NCI-H187 treated with DMSO at 0.1 percent for 48 hours (cell line): ENCODE measurements at places on chromosomes 3 and 15.

DNA sequence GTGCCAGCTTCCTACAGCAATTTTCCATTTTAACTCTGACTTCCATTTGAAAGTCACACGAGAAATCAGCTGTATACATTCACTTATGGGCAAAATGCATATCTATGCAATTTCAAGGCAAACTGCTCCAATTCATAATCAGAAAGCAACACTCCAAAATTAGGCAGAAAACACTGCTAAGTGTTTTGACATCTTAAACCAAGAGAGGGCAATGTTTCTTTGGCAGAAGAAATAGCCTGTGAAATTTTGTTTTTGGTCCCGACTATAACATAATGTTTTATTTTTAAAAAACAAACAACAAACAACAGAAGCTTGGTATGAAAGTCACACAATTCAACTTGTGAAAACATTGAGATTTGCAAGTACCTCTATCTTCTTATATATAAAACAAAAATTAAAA, 42.6 kb downstream of the GOLIM4 start:
- no peak for DNase-seq

DNA sequence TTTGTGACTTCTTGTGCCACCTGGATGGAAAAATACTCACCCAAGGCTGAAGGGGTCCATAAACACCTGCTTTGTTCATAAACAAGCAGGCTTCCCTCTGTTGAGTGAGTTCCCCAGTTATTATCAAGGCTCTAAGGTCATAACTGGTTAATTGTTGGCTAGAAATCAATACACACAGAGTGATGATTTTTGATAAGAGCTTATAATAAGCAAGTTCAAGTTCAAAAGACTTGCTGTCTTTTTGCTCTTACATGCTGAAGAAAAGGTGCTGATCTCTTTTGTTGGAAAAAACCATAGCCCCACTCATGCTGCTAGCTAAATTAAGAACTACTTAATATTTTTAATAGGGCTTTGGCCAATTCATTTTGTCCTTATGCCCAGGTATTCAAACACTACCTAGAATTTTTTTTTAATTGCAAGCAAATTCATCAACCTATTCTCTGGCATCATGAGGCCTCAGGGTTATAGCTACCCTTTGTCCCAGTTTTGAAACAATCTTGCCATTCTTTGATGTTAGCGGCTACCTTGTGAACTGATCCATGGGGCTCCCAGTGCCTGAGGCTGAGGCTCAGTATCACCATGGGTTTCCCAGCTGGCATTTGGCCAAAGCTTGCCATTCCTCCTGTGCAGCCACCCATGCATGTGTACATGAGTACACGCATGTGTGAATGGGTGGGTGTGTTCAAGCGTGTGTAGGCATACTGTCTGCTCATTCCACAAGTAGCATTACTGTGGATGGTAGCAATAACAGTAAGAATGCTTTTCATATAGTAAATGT, 127.6 kb upstream of the LPP start:
- no peak for DNase-seq

DNA sequence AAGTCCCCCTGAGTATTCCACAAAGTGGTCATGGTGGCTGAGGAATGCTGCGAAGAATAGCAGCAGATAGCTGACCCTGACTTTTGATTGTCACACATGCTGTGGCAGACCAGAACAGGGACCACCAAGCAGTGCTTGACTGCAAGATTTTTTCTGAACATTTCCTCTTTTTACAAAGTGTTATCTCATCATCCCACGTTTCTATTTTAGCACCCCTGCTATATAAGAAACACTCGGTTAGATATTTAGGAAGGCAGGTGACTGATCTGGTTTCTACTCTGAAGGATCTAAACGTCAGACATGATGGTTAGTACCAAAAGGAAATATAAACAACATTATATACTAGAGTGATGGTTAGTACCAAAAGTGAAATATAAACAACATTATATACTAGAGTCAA, 9.1 kb downstream of the SLC25A26 start:
- no peak for DNase-seq

GRCh38 chr15:94021621-94022320, 209.6 kb upstream of the MCTP2 start:
- no peak for DNase-seq

- DNase-seq, result no peak
Measured at GRCh38 chr3:71955240-71956068, 170.5 kb upstream of the PROK2 start.

- DNase-seq, result no peak
Measured at GRCh38 chr3:59759298-59760031, 709.6 kb upstream of the CFAP20DC start.

DNA sequence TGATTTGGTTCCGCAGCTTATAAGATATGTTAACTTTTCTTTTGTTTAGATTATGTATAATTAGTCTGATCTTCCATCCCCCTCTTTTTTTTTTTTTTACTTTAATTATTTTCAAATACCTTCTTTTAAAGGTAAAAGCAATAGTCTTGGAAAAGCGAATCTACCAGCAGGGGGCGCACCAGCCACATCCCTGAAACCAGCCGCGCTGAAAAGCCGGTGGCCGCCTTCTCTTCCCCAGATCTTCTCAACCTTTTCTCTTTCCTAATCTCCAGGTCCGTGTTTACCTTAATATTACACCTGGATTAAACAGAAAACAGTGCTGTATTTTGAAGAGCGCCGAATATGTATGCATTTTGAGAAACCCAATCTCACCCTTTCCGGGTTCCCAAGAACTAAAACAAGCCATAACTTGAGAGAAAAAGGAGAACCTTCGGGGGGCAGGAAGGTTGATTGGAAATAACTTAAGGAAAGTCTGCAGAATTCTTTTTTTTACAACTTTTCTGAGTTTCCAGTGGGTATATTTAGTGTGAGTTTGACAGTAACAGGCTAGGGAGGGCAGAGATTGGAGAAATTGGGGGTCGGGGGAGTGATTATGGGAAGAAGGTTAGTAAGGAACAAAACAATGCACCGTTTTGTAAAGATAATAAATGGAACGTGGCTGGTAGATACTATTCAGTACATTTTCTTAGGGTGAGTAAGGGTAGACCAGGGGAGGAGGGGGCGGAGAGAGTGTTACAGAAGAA, 2.0 kb upstream of the SOX2 start:
- peak; percentile 14 for DNase-seq

DNA sequence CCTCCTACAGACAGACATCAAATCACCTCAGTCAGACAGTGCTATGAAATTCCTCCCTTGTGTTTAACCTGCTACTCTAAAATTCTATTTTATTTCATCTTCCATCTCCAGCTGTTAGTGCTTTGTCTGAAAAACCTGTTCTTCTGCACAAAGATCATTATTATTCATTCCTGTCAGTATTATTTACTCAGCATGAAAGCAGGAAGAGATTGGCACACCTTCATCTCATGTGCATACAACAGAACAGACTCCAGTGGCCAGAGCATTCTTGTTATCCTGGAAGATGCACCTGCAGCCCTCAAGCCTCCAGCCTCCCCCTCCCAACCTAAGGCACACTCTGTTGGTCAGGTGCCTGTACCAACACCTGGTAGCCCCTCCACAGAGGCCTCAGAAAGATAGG, 1.8 kb upstream of the ROPN1B start:
- peak; percentile 33 for DNase-seq

- DNase-seq, result no peak
Measured at GRCh38 chr3:73351423-73352071, 273.2 kb downstream of the PDZRN3 start.
